Effector CD8-positive, alpha-beta T cell (primary cell): ENCODE measurements at places on chromosomes 4 and X.

GRCh38 chrX:113058634-113059033, 218.0 kb upstream of the AMOT start:
- DNase-seq, result no peak

DNA sequence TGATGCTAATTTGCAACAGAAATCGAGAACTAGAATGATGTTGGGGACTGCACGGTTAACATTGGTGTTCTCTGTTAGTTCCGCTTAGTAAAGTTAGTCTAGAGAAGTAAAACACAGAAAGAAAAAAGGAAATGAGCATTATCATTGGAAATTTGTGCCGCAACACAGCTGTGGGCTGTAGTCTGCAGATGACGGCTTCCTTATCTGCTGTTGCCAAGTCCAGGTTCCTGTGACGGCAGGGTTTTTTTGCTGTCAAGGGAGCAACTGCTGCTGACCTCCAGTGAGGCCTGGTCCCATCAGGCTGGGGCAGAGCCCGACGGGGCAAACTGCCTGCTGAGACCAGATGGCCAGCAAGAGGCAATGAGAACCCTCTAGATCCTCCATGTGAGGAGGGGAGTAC, 38.9 kb upstream of the PHEX start:
- no peak for DNase-seq

- no peak for DNase-seq
Measured at GRCh38 chr4:75892508-75892907, 9.7 kb downstream of the PPEF2 start.

DNA sequence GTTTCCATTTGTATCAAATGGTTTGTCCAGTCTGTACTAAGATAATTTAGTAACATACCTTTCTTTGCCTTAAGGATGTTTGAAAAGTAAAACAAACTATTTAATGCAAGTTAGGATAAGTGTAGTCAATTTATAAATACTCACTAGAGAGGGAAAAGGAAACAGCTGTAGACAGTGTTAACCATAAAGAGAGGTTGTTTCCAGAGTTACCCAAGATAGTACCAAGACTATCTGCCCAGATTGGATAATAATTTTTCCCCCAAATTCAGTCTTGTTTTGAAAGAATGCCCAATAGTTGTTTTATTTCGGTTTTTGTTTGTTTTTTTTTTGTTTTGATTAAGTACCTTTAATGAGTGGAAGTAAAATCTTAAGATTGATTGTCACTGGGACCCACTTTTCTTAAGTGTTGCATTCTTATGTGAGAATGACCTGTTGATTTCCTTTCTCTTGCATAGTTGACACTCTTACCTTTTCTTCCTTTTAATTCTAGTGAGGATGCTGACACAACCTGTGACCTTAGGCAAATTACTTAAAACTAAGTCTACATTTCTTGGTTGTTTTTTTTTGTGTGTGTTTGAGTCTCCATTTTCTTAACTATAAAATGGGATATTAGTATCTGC, 12.8 kb downstream of the AFF1 start:
- DNase-seq, result no peak

- no peak for DNase-seq
Measured at GRCh38 chrX:18542131-18542530, 116.7 kb downstream of the CDKL5 start.

DNA sequence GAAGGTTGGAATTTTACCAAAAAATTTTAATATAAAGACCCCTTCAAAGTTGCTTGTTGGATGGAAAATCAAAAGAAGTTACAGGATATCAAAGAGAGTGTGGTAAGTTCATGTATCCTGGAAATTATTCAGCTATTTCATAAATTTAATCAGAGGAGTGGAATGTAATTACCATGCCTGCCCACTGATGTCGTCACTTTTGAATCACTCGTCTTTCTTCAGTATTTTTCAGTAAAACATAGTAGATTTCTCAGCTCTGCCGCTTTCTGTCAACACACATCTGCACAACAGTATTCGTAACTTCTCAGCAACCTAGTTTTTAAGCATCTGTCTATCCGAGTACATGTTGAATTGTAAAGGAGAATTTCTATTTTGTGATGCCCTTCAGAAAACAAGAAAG, 2163.0 kb upstream of the AGA start:
- no peak for DNase-seq

DNA sequence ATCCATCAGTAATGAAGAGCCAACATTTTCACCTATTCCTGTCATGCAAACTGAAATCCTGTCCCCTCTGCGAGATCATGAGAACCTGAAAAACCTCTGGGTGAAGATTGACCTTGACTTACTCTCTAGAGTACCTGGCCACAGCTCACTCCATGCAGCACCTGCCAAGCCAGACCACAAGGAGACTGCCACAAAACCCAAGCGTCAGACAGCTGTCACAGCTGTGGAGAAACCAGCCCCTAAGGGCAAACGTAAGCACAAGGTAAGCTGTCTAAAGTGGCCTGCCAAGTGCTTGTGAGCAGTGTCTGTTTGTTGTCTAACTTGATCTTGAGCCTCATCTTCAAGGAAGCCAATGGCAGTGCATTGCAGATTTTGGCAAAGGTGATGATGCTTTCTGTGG, 455.9 kb downstream of the AFF2 start:
- no peak for DNase-seq

DNA sequence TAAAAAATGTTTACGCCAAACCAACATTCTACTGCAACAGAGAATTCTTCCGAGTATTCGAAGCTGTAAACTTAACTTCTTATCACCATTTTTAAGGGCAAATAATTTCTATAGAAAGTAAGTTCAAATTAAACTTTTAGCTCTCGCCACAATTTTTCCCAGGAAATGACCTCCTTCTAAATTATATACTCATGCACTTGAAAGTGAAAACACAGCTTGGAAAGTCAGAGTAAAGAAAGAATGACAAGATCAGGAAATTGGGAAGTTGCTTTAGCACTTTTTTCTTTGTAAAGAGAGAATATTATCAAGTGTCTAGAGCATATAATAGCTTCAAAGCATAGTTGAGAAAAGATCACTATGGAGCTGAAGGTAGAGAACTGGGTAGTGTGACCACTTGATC, 1.2 kb downstream of the CYBB start:
- DNase-seq, result no peak

DNA sequence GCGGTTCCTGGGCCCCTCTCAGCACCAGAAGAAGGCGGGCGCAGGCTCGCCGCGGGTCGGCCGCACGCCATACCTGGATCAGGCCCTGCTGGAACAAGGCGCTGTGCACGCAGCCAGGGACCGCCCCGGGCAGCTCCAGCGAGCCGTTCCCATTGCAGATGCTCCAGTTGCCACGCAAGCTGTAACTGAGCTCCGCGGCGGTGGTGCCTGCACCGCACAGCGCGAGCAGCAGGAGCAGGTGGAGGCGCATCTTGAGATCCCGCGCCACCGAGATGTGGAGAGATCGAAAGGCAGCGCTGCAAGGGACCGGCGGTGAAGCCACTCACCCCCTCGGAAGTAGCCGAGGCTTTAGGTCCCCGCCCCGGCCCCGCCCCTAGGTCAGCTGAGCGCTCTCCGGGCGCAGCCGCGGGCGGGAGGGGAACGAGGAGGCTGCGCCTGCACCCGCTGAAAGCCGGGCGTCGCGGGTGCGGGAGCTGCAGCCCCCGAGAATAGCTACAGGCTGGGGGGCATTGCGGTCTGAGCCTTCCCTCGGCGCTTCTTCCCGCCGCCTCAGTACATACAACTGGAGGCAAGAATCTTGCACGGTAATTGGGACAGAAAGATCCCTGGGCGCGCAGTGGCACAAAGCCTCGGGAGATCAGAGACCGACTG, at the start of gene MANBA:
Gene MANBA (minus strand): TSS at position 324 of the 651 bp plus-strand sequence. CDS start 74 bp downstream, at position 250.
- DNase-seq, result peak; percentile 71

DNA sequence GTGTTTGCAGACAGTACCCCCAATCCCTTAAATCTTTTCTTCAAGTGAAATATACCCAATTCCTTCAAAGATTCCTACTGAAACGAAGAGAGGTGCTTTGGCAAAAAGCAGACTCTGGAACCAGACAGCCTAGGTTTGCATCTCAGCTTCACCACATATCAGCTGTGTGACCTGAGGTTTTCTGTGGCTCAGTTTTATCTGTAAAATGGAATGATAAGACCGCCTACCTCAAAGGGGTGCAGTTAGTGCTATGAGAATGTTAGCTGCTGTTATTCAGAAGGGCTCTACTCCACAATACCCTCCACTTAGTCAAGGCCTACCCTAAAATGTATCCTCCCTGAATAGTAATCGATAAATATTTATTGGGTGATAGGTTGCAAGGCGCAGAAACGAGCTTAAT, 664 bp downstream of the PIR start:
- DNase-seq, result no peak

- DNase-seq, result no peak
Measured at GRCh38 chrX:78514852-78515251, 144.3 kb downstream of the RTL3 start.
